ENCODE measurements at places on chromosomes 4 and X.

GRCh38 chr4:996030-996996 is 3.1 kb upstream of the SLC26A1 start:
- no peak for DNase-seq

DNA sequence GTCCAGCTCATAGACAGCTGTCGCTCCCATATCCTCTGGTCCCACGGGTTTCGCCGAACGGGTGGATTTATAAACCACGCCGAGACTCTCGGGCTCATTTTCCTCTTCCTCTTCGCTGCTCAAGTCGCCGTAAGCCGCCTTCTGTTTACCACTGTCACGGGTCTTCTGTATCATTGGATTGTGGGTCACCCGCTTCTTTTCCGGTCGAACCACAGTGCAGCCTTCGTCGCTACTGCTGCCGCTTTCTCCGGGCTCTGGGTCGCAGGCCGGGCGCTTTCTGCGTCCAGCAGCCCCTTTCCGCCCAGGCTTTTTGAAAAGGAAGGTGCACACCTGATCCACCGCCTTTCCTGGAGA is 311 bp downstream of the RNF113A start:
- DNase-seq: no peak

DNA sequence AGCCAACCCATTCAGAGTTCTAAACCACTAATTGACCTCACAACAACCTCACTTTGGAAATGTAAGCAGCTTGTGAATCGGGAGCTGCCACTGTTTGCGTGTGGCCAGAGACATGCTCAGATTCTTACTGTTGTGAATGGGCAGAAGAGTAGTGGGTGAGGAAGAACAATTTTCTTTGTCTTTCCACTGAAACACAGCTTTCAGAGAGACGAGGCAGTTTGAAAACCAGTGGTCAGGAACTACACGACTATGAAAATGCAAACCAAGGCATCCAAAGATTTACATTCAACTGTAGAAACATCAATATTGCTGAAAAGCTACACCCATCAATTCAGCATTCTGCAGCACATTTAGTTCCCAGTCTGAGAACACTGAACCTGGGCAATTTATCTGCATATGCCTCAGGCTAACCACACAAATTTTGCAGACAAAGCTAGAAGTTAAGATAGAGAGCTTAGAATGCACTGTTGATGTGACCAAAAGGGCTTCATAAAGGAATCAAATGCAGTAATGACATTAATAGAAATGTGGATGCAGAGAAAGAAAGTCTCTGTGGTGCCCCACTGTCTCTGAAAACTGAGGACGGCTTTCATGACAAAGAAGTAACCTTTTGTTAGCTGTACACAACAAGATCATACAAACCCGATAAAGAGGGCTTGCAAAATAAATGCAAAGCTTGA is 134.3 kb downstream of the APBB2 start:
- no peak for DNase-seq

- no peak for DNase-seq
Observed at GRCh38 chrX:97030947-97031346, 147.2 kb downstream of the RPA4 start.

GRCh38 chr4:172871381-172871780 is 297.2 kb upstream of the GALNT7 start:
- DNase-seq: no peak

Measured in AML-193 (cell line).